Activated CD4-positive, alpha-beta T cell treated with anti-CD3 and anti-CD28 coated beads, Interleukin-2, Interleukin-4, amounts not matched to agents 100 ng/mL and 50 ng/mL, durations not matched to agents 16 hours and 8 hours (primary cell): ENCODE measurements at places on chromosomes 11 and 22.

DNA sequence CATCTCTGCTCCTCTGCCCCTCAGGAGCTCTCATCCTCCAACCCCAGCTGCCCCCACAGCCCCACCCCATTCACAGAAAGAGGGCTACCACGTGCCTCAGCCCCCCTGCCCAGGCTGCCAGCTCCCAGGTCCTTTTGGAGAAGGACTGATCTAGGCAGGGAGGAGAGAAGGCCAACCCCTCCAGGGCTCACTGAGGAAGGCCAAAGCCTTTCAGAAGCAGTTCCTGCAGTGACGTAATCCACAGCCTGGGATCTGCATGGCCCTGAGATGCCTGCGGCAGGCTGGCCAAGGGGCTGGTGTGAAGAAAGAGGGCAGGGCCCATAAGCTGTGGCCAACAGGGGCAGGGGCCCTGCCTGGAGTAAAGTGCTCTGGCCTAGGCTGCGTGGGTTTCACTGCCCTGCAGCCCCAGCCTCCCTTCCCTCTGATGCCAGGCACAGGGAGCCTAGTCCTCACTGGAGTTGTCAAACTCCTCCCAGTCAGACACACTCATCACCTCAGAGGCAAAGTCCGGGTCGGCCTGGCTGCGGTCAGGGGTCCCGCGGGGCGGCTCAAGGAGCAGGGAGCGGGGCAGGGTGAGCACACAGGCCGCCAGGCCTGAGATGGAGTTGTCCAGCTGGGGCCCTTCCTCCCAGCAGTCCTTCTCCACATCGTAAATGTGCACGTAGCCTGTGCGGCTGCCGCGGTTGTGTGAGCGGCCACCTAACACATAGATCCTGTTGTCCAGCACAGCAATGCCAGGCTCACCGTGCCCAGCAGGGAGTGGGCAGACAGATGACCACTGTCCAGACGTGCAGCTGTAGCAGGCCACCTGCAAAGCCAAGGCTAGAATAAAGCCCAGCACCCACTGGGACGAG lies 4.2 kb upstream of the SCARF2 start:
- no peak for DNase-seq

DNA sequence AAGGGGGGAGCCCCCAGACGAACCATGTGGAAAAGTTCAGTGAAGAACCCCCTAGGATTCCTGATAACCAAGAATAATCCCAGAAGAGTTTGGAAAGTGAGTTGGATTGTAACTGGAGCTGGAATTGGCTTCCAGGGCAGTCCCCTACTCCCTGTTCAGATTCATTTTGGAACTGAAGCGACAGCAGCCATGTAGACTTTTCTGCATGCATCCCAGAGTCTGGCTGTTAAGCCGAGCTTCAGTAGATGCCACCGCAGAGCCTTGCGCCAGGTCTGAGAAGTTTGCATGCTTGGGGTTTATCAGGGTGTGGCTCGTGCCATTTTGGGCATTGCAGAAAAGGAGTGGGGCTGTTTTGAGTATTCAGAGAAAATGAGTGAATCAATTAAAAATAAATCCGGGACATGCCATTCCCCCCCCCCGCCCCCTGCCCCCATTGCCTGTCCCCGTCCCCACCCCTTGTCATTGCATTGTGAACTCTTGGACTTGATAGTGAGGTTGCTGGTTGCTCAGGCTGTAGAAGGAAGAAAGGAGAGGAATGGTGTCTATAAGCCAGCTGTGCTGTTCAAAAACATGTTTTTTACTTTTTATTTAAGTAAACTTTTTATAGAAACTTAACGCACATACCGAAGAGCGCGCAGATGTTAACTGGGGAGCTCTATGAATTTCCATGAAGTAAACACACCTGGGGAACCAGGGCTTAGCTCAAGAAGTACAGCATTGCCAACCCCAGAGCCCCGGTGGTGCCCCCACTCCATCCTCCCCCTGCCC lies 71.2 kb downstream of the LDLRAD3 start:
- no peak for DNase-seq

DNA sequence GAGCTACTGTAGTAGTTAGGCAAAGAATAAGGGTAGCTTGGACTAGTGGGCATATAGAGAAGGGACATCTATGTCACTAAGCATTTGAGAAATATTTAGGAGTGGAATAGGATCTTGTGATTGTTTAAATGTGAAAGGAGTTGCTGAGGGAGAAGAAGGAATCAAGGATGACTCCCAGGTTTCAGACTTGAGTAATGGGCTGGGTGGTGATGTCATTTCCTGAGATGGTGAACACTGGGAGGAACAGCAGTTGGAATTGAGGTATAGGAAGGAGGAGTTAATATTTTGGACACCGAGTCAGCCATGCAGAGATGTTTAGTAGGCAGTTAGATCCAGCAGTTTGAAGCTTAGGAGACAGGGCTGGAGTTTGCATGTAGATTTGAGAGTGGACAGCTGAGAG lies 40.1 kb downstream of the REXO2 start:
- DNase-seq: no peak

DNA sequence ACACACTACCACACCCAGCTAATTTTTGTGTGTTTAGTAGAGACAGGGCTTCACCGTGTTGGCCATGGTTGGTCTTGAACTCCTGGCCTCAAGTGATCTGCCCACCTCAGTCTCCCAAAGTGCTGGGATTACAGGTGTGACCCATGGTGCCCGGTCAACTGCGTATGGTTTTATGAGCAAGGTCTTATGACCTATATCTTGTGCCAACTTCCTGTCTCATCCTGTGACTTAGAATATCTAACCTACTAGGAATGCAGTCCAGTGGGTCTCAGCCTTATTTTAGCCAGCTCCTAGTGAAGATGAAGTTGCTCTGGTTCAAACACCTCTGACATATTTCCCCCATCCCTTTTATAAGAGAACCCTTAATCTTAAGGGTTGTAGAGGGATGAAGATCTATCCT lies 66.1 kb upstream of the OR5AN1 start:
- no peak for DNase-seq
